K562 (cell line): ENCODE measurements at places on chromosomes 5 and 9.

DNA sequence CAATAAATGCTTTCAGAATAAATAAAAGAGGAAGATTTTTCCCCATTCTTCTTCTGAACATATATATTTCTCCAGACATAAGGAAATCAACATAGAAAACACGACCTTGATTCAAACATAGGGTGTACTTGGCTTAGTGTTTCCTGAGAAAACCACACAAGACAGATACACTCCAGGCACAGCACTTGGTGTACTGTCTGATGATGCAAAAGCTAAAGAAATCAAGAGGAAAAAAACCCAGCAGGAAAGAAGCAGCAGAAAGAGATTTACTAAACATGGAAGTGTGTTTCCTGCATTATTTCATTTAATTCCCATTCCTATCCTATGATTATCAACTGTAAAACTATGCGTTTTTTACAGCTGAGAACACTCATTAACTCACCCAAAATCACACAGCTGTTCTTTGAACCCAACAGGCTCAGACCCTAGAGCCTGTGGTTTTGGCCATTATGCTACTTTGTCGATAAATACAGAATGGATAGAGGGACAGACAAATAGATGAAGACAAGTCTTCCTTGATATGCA lies 46.1 kb downstream of the NIPAL4 start:
- DNase-seq: no peak
- no peak overlapping the region for H3K4me3 ChIP-seq
- peaks cover 7% of the 10 kb centered on the region; the same call in 1 of the 2 replicates for H3K27me3 ChIP-seq
- no peaks in the 10 kb centered on the region for H3K4me1 ChIP-seq
- no peak overlapping the region for H3K27ac ChIP-seq

- H3K27ac ChIP-seq: no peak within 1 kb of the TSS; the same call in 2 of the 3 replicates
- peak within 1 kb of the TSS; percentile 55 for H3K4me3 ChIP-seq
- H3K4me1 ChIP-seq: peaks cover 5% of the 10 kb centered on the region; the same call in 2 of the 3 replicates
- no peaks in the 10 kb centered on the region for H3K36me3 ChIP-seq
Observed at GRCh38 chr9:36136272-36136893, at the start of gene GLIPR2. Gene GLIPR2 (plus strand): TSS chr9:36136733. CDS start chr9:36136779, 46 bp downstream.

- no peaks in the 10 kb centered on the region; the same call in 2 of the 3 replicates for H3K4me1 ChIP-seq
- DNase-seq: no peak
- no peak overlapping the region for H3K27ac ChIP-seq
- H3K36me3 ChIP-seq: no peaks in the 10 kb centered on the region
Observed at GRCh38 chr5:136103118-136103517, 29.5 kb upstream of the SMAD5 start.

GRCh38 chr5:41871852-41872251 lies 1.6 kb upstream of the OXCT1 start:
- H3K27me3 ChIP-seq: no peaks in the 10 kb centered on the region
- peaks cover 16% of the 10 kb centered on the region for H3K4me1 ChIP-seq
- H3K36me3 ChIP-seq: peaks cover 4% of the 10 kb centered on the region; the same call in 1 of the 3 replicates
- no peak overlapping the region for H3K4me3 ChIP-seq

GRCh38 chr5:123755653-123756317 lies 243.8 kb downstream of the CSNK1G3 start:
- no peak overlapping the region for H3K27ac ChIP-seq
- no peaks in the 10 kb centered on the region for H3K4me1 ChIP-seq
- no peak for DNase-seq

- DNase-seq: no peak
- no peak overlapping the region for H3K27ac ChIP-seq
- H3K4me1 ChIP-seq: no peaks in the 10 kb centered on the region
- no peak overlapping the region for H3K4me3 ChIP-seq
- no peaks in the 10 kb centered on the region for H3K36me3 ChIP-seq
Observed at GRCh38 chr9:89886281-89886700, 281.5 kb downstream of the GADD45G start.

GRCh38 chr9:89555451-89556375 lies 49.1 kb upstream of the GADD45G start:
- no peaks in the 10 kb centered on the region for H3K27me3 ChIP-seq
- H3K4me1 ChIP-seq: no peaks in the 10 kb centered on the region
- no peak overlapping the region for H3K4me3 ChIP-seq

GRCh38 chr9:18601956-18602355 lies 128.0 kb downstream of the ADAMTSL1 start:
- no peak overlapping the region for H3K4me3 ChIP-seq
- H3K4me1 ChIP-seq: no peaks in the 10 kb centered on the region
- no peaks in the 10 kb centered on the region for H3K27me3 ChIP-seq
- H3K36me3 ChIP-seq: no peaks in the 10 kb centered on the region
- no peak overlapping the region for H3K27ac ChIP-seq

DNA sequence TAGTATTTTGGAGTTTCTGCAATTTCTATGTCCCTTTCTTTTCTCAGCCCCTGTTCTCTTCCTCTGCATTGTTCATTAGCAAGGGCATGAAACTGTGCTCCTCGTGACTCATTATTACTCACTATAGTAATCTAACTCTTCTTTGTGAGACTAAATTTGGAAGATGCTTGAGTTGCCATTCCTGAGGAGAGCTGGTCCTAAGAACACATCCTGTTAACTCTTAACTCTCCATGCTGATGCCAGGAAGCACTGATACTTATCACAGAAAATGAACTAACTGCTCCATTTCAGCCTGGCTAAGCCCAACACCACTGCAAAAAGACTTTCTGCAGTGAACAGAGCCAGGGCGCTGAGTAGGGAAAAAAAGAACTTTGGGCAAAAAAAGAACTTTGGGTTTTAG lies 10.6 kb upstream of the CSNK1A1 start:
- H3K36me3 ChIP-seq: no peaks in the 10 kb centered on the region
- no peak for DNase-seq
- H3K4me3 ChIP-seq: no peak overlapping the region
- peaks cover 29% of the 10 kb centered on the region for H3K4me1 ChIP-seq
- H3K27me3 ChIP-seq: no peaks in the 10 kb centered on the region
- H3K27ac ChIP-seq: peak overlapping the region; percentile 53; the same call in 1 of the 3 replicates

- H3K4me3 ChIP-seq: no peak overlapping the region
- DNase-seq: no peak
- no peak overlapping the region for H3K27ac ChIP-seq
- no peaks in the 10 kb centered on the region for H3K36me3 ChIP-seq
- no peaks in the 10 kb centered on the region for H3K4me1 ChIP-seq
- H3K27me3 ChIP-seq: peaks cover 18% of the 10 kb centered on the region; the same call in 2 of the 3 replicates
Observed at GRCh38 chr9:134704498-134704897, 62.9 kb downstream of the COL5A1 start.

GRCh38 chr5:153601377-153601776 lies 110.9 kb downstream of the GRIA1 start:
- H3K36me3 ChIP-seq: no peaks in the 10 kb centered on the region
- H3K4me1 ChIP-seq: no peaks in the 10 kb centered on the region
- DNase-seq: no peak
- no peaks in the 10 kb centered on the region; the same call in 2 of the 3 replicates for H3K27me3 ChIP-seq
- no peak overlapping the region for H3K4me3 ChIP-seq

DNA sequence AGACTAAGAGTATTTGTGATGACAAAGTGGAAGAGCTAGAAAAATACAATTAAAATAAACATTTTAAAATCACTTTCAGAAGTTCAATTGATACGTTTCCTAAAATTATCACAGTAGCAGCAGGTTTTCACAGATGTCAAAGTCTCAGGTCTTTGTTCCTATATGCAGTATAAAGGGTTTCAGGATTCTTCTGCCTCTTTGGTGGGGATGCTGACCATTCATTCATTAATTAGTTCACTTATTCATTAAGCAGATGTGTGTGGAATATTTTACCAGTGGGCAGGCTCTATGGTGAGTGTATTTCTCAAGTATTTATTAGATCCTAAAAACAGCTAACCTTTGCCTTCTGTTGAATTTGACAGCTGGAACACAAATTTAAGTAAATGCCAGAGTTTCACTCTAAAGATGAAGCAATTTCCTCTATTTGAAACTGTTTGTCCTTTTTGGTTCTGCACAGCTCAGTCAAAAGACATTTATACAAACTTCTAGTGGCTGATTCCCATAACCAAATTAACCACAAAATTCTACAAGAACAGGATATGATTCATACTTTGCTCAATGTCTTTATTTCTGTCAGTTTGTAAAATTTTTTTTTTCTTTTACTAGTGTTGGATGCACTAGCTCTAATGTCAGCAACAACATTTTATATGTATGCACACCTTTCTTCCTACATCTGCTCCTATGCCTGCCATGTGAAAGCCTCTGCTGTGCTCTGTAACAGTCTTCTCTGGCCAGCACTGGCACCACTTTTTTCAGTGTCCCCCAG lies 75.9 kb upstream of the PRR16 start:
- H3K36me3 ChIP-seq: no peaks in the 10 kb centered on the region
- no peak overlapping the region for H3K27ac ChIP-seq
- no peaks in the 10 kb centered on the region for H3K4me1 ChIP-seq
- H3K4me3 ChIP-seq: no peak overlapping the region
- no peaks in the 10 kb centered on the region for H3K27me3 ChIP-seq

DNA sequence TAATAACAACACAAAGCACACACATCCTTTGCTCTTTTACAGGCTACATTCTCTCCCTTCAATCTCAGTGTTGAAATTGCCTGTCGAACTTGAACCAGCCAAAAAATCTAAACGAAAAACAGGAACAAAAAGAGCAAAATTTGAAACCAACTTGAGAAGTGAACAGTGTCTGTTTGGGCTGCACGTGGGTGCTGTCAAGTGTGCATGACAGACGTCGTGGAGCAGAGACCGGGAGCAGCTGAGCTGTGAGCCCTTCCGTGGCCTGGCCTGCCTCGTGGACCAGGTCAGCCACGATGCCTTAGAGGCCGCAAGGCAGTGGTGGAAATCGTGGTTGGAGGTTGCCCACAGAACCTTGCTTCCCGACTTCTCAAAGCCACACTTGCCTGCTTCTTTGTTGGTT lies 34.8 kb upstream of the DENND1A start:
- H3K36me3 ChIP-seq: no peaks in the 10 kb centered on the region
- no peak overlapping the region for H3K4me3 ChIP-seq
- no peak for DNase-seq
- H3K27ac ChIP-seq: no peak overlapping the region
- H3K27me3 ChIP-seq: peaks cover 37% of the 10 kb centered on the region

GRCh38 chr9:81759680-81760215 lies 70.4 kb upstream of the TLE1 start:
- no peaks in the 10 kb centered on the region for H3K36me3 ChIP-seq
- H3K27me3 ChIP-seq: no peaks in the 10 kb centered on the region
- H3K27ac ChIP-seq: no peak overlapping the region

GRCh38 chr9:132982458-132982857 lies 4.0 kb downstream of the GFI1B start:
- H3K4me3 ChIP-seq: peak overlapping the region; percentile 57
- DNase-seq: peak; percentile 48

- H3K36me3 ChIP-seq: no peaks in the 10 kb centered on the region
- DNase-seq: no peak
- no peaks in the 10 kb centered on the region for H3K4me1 ChIP-seq
- H3K4me3 ChIP-seq: no peak overlapping the region
- no peak overlapping the region for H3K27ac ChIP-seq
Observed at GRCh38 chr9:135056541-135056940, 30.9 kb upstream of the OLFM1 start.

DNA sequence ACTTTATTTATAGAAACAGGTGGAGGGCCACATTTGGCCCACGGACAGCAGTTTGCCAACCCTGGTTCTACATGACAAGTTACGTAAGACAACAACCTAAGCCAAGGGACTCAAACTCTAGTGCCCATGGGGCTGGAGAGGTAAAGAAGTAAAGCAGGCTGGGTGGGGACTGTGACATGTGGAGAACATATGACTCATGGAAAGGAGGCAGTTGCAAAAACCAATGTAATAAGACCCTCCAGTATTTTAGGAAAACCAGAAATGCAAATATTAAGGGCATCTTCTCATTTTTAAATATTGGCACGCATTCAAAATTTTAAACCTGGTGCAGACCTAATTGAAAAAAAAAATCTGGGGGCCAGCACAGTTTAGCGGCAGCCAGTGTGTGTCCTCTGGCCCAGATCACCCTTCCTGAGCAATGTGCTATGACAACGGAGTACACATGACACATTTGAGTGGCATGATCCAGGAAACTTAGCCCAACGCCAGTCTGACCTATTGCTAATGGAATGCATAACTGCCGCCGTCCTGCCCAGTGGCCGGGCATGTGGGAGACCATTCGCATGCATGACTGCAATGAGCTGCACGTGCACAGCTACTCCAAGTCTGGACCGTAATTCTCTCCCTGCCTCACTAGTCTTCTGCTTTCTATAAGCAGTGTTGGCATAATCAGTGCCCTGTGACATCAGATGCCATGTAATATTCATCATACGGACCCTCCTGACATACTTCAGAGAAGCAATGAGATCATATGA lies 97.2 kb downstream of the SH3TC2 start:
- no peak for DNase-seq
- no peaks in the 10 kb centered on the region for H3K4me1 ChIP-seq
- H3K36me3 ChIP-seq: no peaks in the 10 kb centered on the region
- no peak overlapping the region for H3K4me3 ChIP-seq
- H3K27ac ChIP-seq: no peak overlapping the region

GRCh38 chr5:24816206-24816605 lies 171.4 kb upstream of the CDH10 start:
- no peaks in the 10 kb centered on the region for H3K27me3 ChIP-seq
- H3K4me1 ChIP-seq: no peaks in the 10 kb centered on the region
- no peak overlapping the region for H3K4me3 ChIP-seq
- no peak overlapping the region for H3K27ac ChIP-seq
- no peak for DNase-seq

GRCh38 chr5:147803926-147804325 lies 21.4 kb upstream of the JAKMIP2 start:
- DNase-seq: no peak
- no peak overlapping the region for H3K27ac ChIP-seq
- H3K36me3 ChIP-seq: no peaks in the 10 kb centered on the region
- H3K4me3 ChIP-seq: no peak overlapping the region
- H3K4me1 ChIP-seq: no peaks in the 10 kb centered on the region

DNA sequence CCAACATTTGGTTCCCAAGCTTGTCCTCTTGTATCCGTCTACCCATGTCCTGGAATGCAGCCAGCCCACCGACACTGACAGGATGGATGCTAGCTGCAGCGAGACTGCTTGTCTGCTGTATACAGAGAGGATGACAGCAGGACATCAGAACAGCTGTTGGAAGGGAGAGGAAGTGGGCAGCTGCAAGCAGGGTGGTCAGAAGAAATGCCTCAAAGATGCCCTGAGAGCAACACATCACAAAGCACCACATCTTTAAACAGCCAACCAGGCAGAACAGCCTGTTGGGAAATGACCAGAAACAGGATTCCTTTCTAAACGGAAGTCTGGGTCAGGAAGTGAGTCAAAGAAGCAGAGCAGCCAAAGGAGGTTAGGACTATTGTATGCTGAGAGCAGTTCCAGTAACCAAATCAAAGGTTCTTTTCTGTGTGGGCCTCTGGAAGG lies 219.1 kb downstream of the NDUFS4 start:
- DNase-seq: no peak
- H3K27me3 ChIP-seq: peaks cover 13% of the 10 kb centered on the region; the same call in 2 of the 3 replicates
- no peak overlapping the region for H3K4me3 ChIP-seq
- H3K36me3 ChIP-seq: no peaks in the 10 kb centered on the region
- no peak overlapping the region for H3K27ac ChIP-seq
